GF-D8 (cell line): ENCODE measurements at places on chromosomes 4 and X.

DNA sequence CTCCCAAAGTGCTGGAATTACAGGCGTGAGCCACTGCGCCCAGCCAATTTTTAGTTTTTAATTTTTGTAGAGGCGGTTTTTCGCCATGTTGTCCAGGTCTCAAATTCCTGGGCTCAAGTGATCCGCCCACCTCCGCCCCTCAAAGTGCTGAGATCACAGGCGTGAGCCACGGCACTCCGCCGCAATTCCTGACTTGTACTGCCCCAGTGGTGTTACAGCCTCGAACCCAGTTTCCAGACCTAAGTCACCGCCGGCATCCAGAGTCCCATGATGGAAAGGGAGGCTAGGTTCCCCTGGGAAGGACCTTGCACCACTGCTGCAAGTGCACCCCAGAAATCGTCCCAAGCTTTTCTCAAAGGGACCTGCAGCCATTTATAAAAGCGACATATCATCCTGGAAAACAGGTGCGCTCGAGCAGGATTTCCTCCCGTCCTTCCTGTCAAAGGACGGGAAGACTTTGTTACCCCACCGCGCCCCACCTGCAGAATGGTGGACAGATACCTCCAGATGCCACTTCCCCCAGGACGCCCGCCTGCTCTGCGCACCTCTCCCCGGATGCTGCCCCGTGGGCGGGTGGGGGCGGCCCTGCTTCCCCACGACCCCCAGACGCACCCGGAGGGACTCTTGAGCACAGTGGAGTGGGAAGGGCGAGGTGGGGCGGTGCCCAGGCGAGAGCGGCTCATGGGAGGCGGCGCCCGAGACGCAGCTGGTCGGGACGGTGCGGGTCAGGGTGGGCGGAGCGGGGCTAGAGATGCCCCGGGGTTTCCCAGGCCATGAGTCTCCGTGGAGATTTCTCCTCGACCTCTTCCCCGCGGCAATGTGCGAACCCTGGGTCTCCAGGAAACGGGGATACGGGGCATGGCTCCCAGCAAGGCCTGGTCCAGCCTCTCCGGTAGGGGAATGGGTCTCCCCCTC lies 947 bp upstream of the RPL10 start:
- DNase-seq, result no peak

DNA sequence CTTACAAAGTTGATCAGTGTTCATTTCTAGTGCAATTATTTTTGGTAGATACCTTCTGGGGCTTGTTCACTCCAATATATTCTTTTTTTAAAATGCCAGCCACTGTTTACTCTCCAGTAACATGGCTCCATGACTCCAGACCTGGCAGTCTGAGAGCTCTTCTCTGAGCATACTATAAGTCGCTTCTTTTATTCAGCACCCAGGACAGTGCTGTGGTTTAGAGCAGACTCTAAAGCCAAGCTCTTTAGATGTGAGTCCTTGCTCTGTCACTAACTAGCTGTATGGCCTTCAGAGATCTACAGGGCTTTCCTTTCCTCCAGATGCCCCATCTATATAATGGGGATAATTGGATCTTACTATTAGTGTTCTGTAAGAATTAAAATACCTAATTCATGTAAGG lies 200.2 kb upstream of the FAM241A start:
- DNase-seq, result no peak

DNA sequence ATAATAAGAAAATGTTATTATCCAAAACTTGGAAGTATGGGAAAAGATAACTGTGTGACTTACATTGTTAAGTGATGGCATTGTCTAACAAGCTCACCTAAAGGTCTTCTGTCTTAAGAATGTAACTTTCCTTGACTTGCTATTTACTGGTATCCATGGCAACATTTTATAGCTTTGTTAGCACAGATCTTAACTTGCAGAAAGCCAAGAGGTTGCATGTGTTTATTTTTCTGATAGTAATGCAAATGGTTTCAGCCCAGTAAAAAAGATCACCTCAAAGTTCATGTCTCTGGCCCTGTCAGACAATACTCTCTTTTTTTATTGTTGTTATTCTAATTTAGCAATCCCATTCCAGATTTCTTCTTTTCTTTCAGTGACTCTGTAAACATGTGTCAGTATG lies 425.3 kb downstream of the SPRY1 start:
- DNase-seq, result no peak

GRCh38 chrX:19772822-19773628 lies 114.4 kb downstream of the SH3KBP1 start:
- no peak for DNase-seq

DNA sequence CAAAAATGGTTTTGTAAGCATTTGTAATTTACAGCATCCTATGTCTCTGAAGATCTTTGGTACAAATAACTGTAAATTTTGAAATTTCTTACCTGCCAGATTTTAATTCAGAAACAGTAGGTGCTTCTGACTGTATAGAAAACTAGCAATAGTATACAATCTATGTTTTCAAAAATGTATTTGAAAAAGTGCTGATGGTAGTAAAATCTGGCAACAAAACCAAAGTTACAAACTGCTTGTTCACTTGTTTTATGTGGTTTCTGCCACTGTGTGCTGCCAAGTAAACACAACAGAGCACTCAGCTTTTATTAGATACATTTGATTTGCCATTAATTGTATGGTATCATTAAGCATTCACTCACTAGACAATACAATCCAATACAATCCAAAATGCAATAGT lies 206.1 kb downstream of the CPE start:
- DNase-seq, result no peak

DNA sequence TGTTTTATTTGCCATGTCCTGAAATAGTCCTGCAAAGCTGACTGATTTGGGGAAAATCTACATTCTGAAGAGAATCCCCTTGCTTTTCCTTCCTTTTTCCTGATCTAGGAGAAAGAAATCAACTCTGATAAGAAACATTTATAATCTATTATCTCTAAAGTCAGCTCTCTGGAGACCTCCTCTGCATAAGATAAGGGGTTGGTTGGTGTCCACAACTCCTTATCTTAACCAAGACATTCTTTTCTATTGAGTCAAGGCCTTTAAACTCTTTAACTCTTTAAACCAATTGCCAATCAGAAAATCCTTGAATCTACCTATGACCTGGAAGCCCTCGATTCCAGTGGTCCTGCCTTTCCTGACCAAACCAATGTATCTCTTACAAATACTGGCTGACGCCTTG lies 373.6 kb upstream of the RASGEF1B start:
- DNase-seq, result no peak

- no peak for DNase-seq
Observed at GRCh38 chr4:30968926-30969325, 248.8 kb downstream of the PCDH7 start.

GRCh38 chrX:18075603-18076002 lies 145.1 kb downstream of the BEND2 start:
- no peak for DNase-seq

DNA sequence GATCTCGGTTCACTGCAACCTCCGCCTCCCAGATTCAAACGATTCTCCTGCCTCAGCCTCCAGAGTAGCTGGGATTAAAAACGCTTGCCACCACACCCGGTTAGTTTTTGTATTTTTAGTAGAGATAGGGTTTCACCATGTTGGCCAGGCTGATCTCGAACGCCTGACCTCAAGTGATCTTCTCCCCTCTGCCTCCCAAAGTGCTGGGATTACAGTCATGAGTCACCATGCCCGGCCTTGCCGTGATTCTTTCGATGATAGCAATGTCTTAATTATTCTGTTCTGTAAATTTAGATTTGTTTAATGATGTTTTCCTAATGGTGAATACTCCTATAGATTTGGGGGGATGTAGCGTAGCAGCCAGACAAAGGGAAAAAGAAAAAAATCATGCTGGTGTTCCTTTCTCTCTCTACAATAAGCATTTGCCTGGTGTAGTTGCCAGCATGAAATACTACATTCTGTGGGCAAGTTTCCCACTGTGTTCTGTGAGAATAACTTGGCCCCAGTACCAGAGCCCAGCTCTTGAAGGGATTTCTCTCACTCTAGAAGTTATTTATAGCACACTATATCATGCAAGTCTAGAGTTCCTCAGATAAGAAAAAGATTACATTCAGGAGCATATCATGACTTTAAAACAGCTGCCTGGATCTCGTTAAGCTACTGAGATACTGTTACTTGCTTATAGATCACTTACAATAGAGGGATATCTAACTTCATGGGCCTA lies 15.4 kb downstream of the NIPAL1 start:
- no peak for DNase-seq

DNA sequence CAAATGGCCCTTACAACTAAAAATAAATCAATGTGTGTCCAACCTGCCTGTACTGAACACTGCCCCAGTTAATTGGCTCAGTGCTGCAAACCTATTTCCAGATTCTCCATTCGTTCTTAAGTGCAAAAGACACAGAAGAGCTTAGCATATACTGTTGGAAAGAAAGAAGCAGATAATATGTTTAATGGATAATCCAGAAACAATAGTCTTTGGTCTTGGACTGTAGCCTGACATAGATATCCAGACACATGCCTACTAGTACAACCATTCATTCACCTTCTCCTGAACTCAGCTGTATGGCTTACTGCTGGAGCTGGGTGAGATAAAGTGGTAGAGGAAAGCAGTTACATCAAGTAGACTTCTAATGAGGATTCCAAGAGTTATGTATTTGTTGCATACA lies 77.0 kb downstream of the LUZP4 start:
- DNase-seq, result no peak

GRCh38 chr4:58477513-58477912 lies 1367.3 kb upstream of the IGFBP7 start:
- no peak for DNase-seq

- DNase-seq, result no peak
Observed at GRCh38 chr4:20916106-20916505, 215.8 kb downstream of the PACRGL start.

GRCh38 chr4:36872679-36873078 lies 371.9 kb upstream of the NWD2 start:
- no peak for DNase-seq

- no peak for DNase-seq
Observed at GRCh38 chr4:125353131-125353530, 38.4 kb downstream of the FAT4 start.

DNA sequence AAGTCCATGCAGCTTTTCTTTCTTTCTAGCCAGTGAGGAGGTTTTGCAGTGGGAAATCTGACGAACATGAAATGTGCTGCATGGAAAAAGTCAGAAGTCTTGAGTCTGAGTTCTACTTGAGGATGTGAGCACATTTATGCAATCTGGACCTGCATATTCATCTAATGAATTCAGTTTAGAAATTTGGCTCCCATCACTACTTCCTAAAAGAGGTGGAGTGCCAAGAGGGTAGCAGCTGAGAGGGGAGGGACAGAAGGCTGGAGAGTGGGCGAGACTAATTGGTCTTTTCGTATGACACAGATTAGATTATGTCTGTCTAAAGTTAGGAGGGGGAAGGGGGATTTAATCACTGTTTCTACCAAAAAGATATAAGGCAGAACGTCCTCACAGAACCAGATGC lies 535.9 kb downstream of the IQCM start:
- DNase-seq, result no peak

DNA sequence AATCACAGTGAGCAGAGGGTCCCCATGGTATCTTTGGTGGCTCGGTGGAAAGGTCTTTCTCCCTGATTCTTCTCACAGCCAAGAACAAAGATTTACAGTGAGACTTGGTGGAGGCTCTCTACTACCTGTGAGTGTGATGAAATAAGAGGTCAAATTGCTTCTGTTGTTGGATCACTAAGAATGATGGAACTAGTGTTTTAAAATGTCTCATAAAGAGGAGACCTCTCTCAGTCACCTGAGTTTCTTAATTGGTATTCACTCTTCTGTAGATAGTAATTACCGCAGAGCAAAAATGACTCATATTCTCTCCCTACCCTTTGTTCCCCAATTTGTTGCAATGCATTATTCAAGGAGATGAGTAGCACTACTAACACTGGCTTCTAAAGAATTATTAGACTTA lies 100.9 kb upstream of the TBC1D9 start:
- DNase-seq, result no peak

- no peak for DNase-seq
Observed at GRCh38 chr4:89549907-89550306, 242.3 kb upstream of the GPRIN3 start.

DNA sequence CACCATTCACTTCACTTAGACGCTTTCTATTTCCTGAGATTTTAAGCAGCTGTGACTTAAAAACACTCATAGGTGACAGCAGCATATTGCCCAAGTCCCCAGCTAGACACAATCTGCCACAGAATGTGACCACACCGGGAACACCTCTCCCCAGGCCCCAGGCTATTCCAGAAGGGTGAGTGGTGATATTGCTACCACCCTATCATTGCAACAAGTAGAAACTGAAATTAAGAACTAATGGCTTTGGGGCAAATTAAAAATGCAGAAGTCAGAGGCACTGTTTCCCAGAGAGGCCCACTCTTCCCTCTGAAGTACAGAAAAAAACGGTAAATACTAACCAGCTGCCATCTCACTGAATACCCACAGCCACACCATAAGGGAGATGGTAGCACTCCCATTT lies 35.0 kb downstream of the QDPR start:
- DNase-seq, result no peak

DNA sequence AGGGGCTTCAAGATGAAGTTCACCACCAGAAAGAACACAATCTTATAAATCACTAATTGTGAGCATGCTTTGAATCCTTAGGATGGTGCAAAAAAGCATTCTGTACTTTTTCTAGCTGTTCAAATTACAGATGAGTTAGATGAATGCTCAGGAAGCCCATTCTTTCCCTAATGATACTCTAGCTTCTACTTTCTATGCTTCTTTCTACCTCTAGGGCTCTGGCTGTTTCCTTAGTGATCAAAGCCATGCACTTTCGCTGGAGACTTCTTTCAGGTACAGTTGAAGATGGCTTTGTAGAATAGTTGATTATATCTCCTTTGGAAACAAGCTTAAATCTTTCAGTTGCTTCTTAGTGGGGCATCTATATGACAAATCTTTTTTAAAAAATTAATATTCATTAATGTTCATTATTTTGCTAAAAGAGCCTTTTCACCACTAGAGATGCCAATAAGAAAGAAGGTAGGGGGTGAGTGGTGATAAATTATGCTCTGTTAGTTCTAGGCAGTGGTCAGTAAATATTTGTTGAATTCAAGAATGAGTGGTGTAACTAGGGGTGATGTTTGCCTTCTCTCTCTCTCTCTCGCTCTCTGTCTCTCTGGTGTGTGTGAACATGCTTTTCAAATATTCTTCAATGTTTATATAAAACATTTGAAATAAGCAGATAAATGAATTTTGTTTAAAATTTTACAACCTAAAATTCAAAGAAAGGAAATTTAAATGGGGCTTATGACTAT lies 169.4 kb downstream of the GLUD2 start:
- no peak for DNase-seq

GRCh38 chr4:151799417-151800012 lies 38.7 kb upstream of the GATB start:
- no peak for DNase-seq

- no peak for DNase-seq
Observed at GRCh38 chrX:76172325-76172893, 453 bp upstream of the PBDC1 start.

DNA sequence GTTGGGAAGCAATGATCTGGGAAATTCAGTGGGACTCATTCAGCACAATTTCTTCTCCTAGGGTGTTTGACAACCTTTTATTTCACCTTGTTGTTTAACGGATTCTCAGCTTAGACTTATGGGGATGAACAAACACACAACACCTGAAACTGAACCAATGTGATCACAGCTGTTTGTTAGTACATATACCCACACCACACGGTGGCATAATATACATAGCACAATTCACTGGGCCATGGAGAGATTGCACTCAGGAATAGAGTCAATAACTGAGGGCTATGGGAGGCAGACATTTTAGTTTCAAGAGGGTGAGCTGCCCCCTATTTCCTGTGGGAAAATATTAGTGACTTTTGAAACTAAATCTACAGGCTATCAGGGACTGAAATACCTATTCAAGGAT lies 148.0 kb downstream of the PARM1 start:
- no peak for DNase-seq
